Naive thymus-derived CD4-positive, alpha-beta T cell (primary cell): ENCODE measurements at places on chromosomes 5 and 9. TPM values are rescaled to one million over a fixed set of nuclear protein-coding genes. Genes with fewer than 3 reads are reported as not detected.

DNA sequence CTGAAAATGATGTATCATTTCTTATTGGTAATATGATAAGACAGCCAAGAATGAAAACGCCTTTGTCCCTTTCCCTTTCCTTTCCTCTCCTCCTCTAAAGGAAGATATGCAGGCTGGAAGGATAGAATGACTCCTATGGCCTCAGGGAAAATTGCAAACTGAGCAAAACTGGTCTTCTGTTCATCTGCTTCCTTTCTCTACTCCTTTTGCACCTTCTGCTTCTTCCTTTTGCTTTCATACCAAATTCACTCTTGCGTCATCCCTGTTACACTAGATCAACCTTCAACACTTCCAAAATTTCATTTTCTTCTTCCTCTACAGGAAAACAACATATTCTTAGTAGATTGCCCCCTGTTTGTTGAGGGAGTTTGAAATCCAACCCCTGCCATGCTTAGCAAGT lies 234.1 kb downstream of the ADAMTS6 start:
- no peaks in the 10 kb centered on the region for H3K36me3 ChIP-seq
- H3K27ac ChIP-seq, result no peak overlapping the region
- no peaks in the 10 kb centered on the region for H3K4me1 ChIP-seq
- DNase-seq, result no peak

DNA sequence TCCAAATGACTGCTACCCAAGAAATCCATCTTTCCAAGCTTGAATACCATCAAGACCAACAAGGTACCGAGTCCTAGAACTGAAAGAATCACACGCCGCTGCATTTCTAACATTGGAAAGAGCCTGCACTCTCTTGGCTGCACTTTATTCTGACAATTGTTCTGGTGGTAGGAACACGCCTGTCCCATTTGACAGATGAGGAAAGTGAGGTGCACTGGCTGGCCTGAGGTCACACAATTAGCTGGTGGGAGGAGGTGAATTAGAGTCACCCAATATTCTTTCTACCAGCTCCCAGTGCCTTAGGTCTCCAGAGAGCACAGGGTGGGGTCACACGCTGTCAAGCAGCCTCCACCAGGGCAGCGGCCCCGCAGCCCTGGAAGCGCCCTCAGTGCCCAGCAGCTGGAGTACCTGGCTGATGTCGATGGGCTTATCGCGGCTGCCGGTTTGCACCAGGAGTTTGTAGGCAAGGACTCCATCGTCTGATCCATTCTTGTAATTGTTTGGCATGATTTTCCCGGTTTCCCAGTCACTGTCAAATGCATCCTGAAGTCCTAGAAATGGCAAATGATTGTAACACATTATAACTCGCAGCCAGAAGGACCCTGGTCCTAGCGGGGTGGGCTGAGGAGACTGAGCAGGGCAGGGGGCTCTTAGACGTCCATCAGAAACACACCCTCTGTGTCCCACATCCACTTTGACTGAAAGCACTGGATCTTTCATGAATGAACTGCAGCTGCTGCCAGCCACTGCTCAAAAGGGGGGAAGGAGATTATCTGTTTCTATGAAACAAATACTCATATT lies 55.1 kb downstream of the PTCH1 start:
- no peak overlapping the region for H3K27ac ChIP-seq
- H3K4me1 ChIP-seq, result peaks cover 26% of the 10 kb centered on the region
- H3K4me3 ChIP-seq, result peak overlapping the region; percentile 45
- H3K27me3 ChIP-seq, result no peaks in the 10 kb centered on the region
- peaks cover 23% of the 10 kb centered on the region for H3K36me3 ChIP-seq
- no peak for DNase-seq

GRCh38 chr5:79621056-79621455 lies 8.8 kb downstream of the TENT2 start:
- no peak overlapping the region for H3K27ac ChIP-seq
- DNase-seq, result no peak
- peaks cover 6% of the 10 kb centered on the region for H3K4me1 ChIP-seq
- H3K4me3 ChIP-seq, result no peak overlapping the region

- H3K27ac ChIP-seq, result no peak overlapping the region
- no peak for DNase-seq
- no peaks in the 10 kb centered on the region for H3K36me3 ChIP-seq
- H3K27me3 ChIP-seq, result no peaks in the 10 kb centered on the region
Observed at GRCh38 chr5:159497221-159497620, 166.9 kb upstream of the IL12B start.

Gene OR13C4
- not detected for polyA plus RNA-seq

Gene STING1
- polyA plus RNA-seq, result 84.6 TPM

Gene SLC34A3
- polyA plus RNA-seq, result not detected
